ENCODE measurements at places on chromosomes 2 and 18.
A peak's percentile ranks its signal among the peaks of the same experiment; 100 is the strongest.

DNA sequence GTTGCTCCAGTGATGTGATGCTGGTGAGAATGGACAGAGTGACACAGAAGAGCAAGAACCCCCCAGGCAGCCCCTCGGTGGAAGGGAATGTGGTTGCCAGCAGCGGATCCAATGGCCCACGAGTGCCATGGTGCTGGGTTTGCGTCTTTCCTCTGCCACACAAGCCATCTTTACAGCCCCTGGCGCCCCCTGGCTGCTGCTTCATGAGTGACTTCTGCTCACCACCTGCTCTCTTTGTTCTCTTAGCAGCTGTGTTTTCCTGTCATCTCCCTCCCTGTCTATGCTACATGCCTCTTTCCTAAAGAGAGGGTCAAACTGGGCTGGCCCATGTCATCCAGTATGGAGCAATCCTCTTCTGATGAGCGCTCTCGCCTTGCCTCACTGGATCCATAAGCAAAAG is 300.0 kb upstream of the SMIM21 start:
- no peak for DNase-seq

DNA sequence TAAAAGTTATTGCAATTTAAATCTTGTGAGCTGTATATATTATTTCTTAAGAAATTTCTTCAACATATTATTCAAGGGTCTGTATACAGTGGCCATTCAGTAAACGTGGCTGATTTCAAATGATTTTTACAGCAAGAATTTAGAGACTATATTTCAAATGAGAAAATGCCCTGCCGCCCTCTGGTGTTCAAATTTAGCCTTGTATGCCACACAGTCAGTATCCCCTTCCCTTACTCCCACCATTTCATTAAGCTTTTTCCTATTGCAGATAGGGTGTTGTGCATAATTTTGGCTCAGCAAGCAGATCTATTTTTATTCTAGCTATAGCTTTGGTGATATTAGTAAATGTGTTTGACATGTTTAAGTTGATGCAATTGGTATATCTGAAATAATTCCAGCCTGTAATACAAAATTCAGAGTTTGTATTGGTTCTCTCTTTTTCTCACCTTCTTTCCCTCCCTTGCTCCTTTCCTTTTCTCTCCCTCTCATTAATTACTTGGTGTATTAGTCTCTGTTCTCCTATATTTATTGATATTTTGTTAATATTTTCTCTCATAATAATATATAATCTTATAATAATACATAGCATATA is 22.8 kb upstream of the SCN7A start:
- no peak for DNase-seq

DNA sequence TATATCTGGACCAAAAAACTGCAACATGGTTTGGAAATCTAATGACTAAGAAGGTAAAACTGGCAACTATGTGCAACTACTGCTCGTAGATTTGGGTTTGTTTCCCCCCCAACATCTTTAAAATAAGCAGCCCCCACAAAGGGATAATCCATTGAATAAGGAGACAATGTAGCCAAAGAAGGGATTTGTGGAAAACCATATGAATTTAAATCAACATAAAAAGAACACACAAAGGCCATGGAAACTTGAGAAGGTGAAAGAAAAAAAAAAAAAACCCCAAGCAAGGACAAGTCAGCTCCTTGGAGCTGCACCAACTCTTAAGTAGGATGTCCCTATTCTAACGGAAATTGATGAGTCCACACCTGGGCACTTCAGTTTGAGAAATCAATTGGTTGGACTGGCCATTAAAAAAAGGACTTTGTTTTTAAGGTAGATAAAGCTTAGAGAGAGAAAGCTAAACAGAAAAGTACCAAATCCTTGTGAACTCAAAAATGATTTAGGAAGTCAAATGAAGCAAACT is 53.7 kb upstream of the ST8SIA5 start:
- no peak for DNase-seq

DNA sequence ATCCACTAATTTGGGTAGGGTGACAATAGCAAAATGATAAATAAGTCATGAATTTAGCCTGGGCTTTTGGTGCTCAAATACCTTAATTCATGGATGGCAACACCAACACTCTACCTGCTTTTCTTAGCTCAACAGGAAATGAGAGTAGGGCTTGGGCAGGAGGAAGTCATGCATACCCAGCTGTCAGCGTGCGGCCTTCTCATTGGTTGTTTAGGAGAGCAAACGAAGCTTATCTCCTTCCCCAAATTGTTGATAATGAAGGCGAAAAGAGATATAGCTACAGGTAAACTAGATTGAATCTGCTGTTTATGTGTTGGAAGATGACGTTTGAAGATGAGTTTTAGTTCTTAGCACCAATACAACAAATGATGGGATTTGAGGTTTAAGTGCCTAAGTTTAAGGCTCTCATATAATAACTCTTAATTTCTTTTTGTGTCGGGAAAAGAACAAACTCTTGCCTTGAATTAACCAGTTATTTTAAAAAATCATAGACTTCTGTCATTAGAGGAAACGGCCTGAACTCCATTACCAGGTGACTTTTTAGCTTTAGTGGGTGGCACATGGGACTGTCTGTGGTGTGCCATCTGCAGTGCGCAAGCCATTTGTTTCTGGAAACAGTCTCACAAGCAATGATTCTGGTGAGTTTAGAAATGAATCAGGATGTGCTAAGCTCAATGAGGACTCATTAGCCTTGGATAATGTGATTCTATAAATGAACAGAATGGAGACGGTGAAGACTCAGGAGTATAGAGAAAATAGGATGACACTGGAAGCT is 19.8 kb downstream of the MAP4K4 start:
- DNase-seq, result no peak

GRCh38 chr18:12159446-12159845 is 65.8 kb downstream of the ANKRD62 start:
- DNase-seq, result no peak

DNA sequence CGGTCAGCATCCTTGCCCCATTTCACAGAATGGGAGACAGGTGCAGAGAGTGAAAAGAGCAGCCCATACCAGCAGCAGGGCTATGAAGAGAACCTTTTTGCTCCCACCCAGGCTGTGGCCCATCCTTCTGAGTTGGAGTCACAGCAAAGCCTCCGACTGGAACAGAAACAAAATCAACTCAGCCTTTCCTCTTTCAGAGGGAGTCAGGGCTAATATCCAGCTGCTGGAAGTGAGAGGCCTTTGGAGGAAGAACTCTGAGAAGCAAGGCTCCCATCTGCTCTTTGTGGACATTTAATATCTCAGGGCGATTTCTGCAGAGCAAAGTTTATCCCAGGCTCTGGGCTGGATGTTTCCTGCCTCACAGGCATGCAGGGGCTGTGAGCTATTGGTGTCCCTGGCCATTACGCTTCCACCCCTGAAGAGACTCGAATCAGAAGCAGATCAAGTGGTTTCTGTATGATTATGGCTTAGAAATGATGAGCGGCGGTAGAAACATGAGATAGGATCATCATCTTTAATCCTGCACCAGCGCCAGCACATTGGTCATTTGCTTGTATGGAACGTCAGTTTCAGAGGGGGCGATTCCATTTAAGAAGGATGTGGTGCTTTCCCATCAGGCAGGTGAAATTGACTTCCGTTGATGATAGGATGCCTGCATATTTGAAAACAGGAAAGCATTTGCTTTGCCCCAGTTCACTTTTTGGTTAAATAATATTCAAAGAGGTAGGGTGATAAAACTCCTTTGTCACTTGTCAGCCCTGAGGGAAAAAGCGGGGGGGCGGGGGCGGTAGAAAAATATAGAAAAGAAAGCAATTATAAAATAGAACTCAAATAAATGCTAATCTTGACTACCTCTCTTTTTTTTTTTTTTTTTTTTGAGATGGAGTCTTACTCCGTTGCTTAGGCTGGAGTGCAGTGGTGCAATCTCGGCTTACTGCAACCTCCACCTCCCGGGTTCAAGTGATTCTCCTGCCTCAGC is 152.4 kb downstream of the LRRC30 start:
- no peak for DNase-seq

DNA sequence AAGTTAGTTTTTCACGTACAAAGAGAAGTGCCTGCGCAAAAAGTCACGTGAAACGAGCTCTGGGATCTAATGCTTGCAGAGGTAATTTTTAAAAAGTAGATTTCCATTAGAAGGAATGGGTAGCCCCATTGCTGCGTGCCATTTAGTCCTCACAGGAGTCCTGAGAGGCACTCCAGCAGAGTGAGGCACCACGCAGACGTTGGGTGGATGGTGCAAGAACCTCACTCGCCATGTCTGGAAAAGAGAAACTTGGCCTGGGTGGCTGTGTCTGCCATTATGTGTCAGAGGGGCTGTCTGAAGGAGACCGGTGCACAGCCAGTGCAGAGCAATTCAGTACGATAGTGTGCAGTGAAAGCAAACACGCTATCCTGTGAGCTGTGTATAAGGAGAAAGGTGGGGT is 1.8 kb upstream of the HDAC4 start:
- DNase-seq, result no peak

DNA sequence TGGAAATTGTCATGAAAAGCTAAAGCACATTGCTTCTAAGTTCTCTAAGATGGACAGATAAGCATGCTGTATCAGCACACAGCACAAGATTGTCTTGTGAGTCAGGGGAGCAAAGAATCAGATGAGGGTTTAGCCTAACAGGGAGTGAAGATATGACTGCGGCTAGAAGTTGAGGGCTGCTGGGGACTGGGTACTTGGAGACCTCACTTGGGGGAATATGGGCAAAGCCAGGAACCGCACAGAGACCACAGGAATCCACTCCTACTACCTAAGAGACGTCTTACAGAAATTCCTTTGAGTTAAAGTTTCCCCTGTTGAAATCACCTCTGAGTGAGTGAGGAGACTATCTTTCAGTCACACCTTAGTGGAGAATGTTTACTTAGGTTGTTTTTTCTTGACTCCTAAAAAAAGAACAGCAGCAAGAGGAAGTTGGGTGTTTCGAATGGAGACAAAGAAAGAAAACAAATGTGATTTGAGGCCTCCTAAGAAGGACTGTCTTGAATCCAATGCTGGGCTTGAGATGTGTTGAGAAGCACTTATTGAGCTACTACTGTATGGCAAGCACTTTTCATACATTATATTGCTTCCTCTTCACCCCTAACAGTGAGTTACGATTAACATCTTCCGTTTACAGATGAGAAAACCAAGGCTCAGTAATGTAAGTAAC is 100.7 kb downstream of the ANKRD44 start:
- no peak for DNase-seq

- DNase-seq, result no peak
These were observed 36.1 kb upstream of the ACYP2 start for GRCh38 chr2:54079331-54079730.

DNA sequence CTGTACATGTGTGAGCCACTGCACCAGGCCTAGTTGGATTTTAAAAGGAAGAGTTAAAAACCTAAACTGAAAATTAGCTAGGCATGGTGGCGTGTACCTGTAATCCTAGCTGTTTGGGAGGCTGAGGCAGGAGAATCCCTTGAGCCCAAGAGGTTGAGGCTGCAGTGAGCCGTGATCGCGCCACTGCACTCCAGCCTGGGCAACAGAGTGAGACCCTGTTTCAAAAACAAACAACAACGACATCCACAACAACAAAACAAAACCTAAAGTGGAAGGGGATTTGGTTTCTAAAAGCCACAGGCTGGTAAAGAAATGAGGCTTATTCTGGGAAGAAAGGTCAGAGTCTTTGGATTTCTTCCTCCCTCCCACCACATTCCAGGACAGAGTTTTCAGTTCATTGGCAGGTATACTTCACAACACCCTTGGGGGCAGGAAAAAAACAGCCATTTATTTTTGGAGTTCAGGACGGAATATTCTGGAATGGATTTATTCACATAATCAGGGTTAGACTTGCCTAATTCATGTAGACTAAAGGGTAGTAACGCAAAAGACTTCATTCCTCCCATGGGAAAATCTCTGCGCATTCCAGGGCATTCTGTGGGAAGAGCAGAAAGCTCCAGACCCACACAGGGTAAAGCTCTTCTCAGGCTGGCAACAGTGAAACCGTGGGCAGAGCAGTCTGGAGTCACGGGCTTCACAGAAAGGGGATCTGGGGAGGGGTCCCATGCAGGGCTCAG is 34.9 kb downstream of the TEX44 start:
- DNase-seq, result no peak

DNA sequence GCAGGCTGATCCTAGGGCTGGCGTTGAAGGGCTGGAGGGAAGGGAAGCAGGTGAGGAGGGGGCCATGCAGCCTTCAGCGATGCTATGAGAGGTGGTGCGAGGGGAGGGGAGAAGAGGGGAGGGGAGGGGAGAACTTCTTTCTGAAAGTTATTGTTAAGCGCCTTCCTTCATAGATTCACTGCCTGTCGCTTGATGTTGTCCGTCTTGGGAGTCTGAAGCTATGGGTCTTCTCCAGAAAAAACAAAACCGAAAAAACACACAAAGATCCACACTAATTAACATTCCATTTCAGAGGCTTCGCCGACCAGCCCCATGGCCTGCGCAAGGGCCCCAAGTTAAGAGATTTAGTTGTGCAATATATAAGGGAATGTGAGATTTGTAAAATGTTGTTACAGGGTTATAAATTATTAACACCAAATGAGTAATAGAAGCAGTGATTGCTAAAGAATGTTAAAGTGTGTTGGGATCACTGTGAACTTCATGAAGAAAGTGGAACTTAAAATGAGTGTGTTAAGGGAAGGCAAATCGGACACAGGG is 758 bp downstream of the CFAP221 start:
- DNase-seq, result peak; percentile 34

GRCh38 chr18:48132797-48133655 is 202.6 kb upstream of the SMAD2 start:
- no peak for DNase-seq

GRCh38 chr2:20504174-20504573 is 57.3 kb downstream of the RHOB start:
- DNase-seq, result no peak

GRCh38 chr2:58098254-58099095 is 51.9 kb downstream of the VRK2 start:
- no peak for DNase-seq

Measured in fibroblast of skin of left biceps (primary cell).